ENCODE measurements at places on chromosomes 7 and 10.

GRCh38 chr7:43847496-43847895 lies 21.8 kb downstream of the MRPS24 start:
- no peak for DNase-seq

DNA sequence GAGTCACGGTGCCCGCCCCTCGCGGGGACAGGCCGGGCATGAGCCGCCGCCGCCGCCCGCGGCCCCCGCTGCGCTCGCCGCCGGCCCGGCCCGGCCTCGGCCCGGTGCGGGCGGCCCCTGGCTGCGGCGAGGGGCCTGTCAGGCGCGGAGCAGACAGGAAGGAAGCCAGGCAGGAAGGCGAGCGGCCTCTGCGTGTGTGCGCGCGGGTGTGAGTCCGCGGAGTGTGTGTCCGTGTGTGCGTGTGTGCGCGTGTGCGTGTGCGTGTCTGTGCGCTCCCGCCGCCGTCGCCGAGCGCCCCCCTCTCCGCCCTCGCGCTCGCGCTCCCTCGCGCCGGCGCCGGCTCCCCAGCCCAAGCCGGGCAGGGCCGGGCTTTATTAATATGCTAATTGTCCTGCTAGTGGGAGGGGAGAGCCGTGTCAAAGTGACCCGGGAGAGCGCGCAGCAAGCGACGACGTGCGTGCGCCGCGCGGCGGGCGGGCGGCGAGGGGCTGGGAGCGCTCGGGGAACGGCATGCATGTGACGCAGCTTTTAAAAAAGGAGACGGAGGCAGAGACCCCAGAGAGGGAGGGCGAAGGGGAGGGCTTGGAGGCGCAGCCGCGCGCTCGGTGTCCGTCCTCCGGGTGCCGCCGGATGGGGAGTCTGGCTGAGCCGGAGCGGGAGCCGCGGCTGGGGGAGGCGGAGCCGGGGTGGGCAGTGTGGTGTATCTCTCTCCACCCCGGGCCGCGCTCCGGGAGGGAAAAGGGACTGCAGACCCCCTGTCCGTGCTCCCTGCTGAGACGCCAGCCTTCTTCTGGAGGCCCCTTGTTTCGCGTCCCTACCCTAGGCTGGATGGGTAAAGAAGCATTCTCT lies at the start of gene LDB1:
TSS of gene LDB1 (minus strand) at position 227 of the 849 bp plus-strand sequence. CDS start 258 bp downstream, outside the sequence.
- no peak for DNase-seq

DNA sequence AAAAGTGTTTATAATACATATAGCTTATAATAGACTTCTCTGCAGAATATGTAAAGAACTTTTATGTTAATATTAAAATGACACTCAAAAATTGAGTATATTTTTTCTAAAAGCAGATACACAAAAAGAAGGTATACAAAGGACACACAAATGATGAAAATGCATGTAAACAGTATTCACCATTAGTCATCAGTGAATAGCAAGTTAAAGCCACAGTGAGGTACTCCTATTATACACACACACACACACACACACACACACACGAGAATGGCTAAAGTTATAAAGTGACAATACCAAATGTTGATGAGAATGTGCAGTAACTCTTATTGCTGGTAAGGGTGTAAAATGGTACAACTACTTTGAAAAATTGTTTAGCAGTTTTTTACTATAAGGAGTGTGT lies 92.9 kb downstream of the ITGB1 start:
- DNase-seq = no peak

GRCh38 chr10:83820033-83820432 lies 319.3 kb upstream of the GHITM start:
- no peak for DNase-seq

GRCh38 chr10:23694446-23694920 lies 255.6 kb downstream of the OTUD1 start:
- no peak for DNase-seq

DNA sequence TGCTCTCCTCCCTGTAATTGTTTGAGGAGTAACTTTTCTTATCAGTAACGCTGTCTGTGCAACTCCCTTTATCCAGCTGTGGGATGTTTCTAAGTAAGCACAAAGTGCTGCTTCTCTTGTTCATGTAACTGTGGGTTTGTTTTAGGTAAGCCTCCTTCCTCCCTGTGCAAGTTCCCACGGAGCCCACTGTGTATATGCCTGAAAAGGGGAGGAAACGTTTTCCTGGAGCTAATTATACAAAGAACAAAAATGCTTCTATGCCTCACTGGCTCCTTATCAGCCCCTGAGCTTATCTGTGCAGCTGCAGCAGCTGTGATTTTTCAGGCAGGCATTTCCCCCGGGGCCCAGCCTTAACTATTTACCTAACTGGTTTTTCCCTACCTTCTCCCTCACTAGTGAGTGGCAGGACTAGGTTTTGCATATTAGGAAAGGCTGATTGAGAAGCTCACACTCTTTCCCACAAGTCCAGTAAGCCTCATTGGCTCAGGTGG lies 593.4 kb upstream of the GHITM start:
- no peak for DNase-seq

DNA sequence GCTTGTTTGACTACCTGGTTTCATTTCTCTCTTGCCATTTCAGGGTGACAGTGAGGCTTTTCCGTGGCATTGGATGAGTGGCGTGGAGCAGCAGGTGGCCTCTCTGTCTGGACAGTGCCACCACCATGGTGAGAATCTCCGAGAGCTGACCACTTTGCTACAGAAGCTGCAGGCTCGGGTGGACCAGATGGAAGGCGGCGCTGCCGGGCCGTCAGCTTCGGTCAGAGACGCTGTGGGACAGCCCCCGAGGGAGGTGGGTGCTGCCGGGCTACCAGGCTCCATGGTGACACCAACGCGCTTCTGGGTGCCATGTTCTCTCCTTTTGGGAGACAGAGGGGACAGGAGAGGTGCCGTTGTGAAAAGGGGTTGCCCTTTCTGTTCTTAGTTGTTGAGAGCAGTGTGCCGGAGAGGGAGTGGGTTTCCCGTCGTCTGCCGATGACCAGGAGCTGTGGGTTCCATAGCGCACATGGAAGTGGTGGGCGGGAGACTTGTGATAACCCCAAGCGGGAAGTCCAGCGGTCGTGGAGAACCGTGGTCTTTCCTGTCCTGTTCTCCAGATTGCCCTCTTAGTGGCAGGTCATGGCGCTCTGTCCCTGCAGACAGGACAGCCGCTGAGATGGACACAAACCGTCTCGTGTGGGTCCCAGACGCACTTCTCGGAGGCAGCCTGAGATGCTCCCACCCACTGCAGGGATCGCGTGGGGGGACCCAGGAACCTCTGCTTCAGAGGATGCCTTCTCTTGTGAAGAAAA lies 21.3 kb downstream of the SUN1 start:
- no peak for DNase-seq

DNA sequence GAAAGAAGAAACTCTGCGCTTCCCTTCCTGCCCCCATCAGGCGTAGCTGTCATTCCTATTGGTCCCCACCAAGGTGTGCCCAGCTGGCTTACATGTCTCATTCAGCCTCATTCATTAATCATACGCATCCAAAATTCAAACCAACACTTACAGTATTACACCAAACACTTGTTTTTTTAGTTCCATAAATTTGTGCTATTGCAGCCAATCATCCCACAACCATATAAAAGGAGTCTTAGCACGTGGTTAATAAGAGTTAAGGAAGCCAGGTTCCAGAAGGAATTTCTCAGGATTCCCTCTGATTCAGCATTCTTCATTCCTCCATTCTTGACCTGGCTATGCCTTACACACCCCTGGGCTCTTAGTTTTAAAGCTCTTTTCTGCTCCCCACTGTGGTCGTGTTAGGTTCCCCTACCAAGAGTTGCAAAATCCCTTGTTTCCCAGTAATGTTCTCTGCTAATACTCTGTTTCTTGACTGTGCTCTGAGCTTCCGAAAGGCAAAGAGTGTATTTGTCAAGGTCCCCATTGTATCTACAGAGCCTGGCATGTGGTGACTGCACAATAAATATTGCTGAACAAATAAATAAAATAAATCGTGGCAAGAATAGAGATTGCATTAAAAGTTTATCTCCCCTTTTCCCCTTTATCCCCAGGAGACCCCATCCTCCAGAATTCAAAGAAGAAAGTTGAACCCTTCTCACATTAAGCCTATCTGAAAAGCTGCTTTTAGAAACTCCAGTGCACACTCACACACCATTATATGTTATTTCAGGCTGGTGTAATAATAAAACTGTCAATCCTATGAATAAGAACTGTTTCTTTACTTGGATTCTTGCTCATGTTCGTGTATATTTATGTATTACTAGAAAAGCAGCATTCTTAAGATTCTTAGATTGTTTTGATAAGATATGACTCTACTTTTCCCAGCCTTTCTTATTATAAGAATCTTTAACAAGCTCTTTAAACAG lies 514.4 kb downstream of the INHBA start:
- peak; percentile 62 for DNase-seq

- DNase-seq = no peak
These were observed 3.6 kb downstream of the SFXN4 start for GRCh38 chr10:119161680-119162451.

DNA sequence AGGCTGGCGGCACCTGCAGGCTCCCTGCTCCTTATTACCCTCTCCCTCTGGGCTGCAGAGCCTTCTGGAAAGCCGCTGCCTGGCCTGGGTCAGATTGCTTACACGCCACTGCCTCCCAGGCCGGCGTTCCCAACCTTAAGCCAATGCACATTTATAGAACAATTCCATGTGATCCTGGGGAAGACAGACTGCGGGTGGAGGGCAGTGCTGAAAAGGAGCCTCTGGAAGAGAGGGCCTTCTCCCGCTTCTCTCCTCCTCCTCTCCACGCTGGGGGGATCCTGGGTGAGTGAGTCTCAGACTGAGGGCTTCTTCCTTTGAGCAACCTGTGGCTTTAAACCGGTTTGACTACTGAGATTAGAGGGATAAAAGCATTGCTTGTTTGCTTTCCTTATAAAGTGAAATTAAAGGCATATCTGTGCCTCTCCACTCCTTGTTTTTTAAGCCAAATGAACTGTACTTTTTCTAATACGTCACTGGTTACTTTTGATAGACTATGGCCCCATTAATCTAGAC lies 5.5 kb downstream of the TACC2 start:
- no peak for DNase-seq

GRCh38 chr7:107387128-107387527 lies 82.7 kb upstream of the GPR22 start:
- peak; percentile 25 for DNase-seq

DNA sequence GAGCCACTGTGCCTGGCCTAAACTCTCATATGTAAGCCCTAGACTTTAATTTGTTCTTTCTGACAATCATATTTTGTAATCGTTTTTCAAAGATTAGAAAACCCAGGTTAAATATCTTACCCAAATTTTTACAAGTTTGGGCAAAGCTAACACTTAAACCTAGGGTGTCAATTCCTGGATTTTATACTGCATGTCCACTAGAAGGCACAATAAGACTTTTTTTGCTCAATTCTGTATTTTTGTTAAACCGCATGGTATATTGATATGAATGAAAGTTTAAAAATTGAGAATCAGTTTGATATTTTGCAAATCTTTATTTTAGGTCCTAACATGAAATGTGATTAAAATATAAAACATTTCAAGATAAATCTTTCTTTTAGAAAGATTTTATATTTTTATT lies 29.3 kb downstream of the DYNC2I1 start:
- DNase-seq = no peak

GRCh38 chr10:121838149-121838548 lies 89.7 kb downstream of the ATE1 start:
- no peak for DNase-seq

DNA sequence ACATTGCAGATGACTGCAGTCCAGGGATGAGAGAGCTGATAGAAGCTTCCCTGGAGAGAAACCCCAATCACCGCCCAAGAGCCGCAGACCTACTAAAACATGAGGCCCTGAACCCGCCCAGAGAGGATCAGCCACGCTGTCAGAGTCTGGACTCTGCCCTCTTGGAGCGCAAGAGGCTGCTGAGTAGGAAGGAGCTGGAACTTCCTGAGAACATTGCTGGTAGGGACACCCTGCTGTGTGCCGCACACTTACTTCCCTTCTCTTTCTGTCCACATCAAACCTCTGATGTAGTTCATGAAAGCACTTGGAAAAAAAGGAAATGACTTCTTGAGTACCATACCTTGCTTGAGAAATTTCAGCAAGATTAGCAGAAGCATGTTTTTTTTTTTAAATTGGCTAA lies 25.3 kb downstream of the MAP3K8 start:
- DNase-seq = no peak

DNA sequence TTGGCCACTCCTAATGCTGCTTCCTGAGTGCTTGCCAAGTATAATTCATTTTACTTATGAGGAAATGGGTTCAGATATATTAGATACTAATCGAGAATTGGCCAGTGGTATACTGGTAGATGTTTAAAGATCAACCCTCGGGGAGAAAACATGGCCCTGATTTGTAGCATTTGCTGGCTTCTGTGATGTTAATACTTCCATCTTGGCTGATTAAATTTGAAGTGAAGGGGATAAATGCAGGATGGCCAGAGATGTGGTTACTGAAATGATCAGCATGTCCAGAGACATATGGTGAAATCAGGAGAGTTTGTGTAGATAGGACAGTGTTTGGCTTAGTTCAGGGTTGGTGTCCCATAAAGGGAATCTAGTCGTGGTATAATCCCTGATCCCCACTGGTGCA lies 11.2 kb downstream of the UBE2D4 start:
- DNase-seq = no peak

DNA sequence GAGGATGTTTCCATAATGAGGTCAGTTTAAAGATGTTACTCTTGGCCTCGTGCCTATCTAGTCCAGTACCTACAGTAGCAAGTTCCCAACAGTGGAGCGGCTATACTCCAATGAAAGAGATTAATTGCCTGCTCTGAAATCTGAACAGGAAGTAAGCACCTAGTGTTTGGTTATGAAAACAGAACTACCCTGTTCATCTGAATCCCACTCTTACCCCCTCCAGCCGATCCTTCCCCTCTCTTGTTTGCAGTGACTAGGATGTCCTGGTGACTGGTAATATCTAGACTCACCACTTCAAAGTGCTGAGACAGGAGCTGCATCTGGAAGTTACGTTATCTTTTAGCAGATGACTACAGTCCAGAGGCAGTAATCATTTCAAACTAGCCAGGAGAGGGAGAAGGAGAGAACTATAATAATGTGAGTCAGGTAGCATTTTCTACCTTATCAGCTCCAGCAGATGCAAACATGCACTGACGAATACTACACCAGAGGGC lies 666.7 kb upstream of the NRP1 start:
- no peak for DNase-seq

DNA sequence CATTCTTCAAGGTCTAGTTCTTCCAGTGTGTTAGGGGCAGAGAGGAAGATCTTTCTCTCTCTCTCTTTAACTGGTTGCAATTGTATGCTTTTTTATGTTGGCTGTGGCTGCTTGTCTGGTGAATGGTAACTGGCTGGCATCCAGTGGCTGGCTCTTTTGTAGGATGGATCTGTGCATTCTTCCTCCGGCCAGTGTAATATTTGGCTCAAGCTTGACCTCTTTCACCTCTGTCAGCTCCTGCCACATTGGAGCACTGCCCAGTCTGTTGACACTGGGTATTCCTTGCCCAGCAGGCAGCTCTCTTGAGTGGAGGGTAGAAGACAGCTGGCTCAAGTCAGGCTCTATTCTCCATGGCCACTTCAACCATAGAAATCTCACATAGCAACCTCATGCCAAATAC lies 528.3 kb downstream of the PHTF2 start:
- no peak for DNase-seq

DNA sequence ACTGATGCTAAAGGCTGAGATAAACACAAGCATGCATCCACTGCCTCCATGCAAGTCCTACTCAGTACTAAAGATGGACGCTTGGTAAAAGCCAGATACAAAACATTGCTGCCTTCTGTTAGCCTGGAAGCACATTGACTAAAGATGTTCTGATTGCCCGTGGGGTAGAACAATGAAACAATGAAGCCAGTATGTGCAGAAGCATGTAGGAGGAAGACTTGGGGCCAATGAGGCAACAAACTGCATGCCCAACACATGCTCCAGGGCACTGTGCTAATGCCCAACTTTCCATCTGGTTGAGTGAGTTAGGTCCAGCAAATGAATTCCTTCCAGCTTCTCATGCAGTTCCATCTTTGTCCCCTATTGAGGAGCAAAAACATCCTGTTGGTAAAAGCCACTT lies 1245.5 kb downstream of the GATA3 start:
- DNase-seq = no peak

- DNase-seq = peak; percentile 51
These were observed 65.8 kb downstream of the STK17A start for GRCh38 chr7:43648473-43649406.

Data from skeletal muscle cell (primary cell).